Stimulated activated CD4-positive, alpha-beta T cell treated with anti-CD3 and anti-CD28 coated beads, Interleukin-12 subunit alpha, Interleukin-12 subunit beta, amount 100 ng/mL, for 24 hours (primary cell): ENCODE measurements at places on chromosomes 1 and 21.
A peak's percentile ranks its signal among the peaks of the same experiment; 100 is the strongest.

DNA sequence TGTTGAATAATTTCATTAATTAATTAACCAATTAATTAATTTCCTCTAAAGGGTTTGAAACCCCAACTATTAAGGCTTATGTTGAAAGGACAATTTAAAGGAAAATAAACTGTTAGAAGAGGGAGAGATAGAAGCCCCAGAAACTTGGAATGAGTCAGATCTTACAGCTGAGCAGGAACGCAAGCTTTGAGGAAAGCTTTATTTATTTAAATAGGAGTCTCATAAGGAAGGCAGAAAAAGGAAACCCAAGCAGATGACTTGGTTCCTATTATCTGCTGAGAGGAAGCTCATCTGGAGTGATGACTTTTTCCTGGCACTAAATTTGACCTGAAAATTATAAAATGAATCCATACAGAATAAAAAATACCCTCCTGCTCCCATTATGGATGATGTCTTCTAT, 105.1 kb downstream of the ROR1 start:
- no peak for DNase-seq

GRCh38 chr21:22925032-22925431, 1926.8 kb downstream of the NCAM2 start:
- no peak for DNase-seq

DNA sequence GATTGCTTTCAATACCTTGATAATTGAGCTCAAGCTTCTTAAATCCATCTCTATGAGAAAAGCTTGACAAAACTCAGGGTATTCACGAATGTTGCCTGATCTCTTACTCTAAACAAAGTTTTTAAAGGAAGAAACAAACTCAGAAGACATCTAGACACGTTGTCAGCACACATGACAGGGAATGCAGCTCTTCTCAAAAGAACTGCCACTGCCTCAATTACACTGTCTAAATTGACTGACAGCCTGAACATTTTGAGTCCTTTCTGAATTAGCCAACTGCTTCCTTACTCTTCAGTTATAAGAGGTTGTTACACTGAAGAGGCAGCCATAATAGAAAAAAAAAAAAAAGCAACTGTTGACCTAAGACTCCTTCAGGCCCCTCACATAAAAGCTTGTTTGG, 1646.7 kb upstream of the B3GALT2 start:
- no peak for DNase-seq

- DNase-seq = no peak
These were observed 171.3 kb upstream of the USP24 start for GRCh38 chr1:55386456-55386855.

GRCh38 chr1:16236511-16237342, at the start of gene CPLANE2:
TSS of gene CPLANE2 (minus strand) at chr1:16237183. CDS start at chr1:16236742, 441 bp downstream.
- DNase-seq = peak; percentile 96

- DNase-seq = no peak
These were observed 19.5 kb upstream of the TUT4 start for GRCh38 chr1:52572387-52572786.
